ENCODE measurements at places on chromosomes 13 and 19. TPM values are rescaled to one million over a fixed set of nuclear protein-coding genes. Genes with fewer than 3 reads are reported as not detected.

Gene GJB2
- 3.0 TPM for polyA plus RNA-seq

Gene KISS1R
- not detected for polyA plus RNA-seq

Gene CYP2A7
- not detected for polyA plus RNA-seq

Gene KCNJ14
- polyA plus RNA-seq, result 0.20 TPM

Gene CEACAM3
- not detected for polyA plus RNA-seq

Gene ERICH4
- polyA plus RNA-seq, result not detected

DNA sequence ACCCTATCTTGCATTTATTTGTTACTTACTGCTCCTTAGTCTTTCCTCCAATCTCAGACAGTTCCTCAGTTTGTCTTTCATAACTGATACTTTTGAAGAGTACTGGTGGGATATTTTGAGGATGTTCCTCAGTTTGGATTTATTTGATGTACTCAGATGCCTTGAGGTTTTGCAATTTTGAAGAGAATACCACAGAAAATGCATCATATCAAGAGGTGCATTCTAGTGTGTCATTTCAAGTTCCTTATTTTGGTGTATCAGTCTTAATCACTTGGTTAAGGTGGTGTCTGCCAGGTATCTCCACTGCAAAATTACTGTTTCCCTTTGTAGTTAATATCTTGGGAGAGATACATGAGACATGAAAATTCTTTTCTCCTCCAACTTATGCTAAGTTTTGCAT is 75.1 kb downstream of the URI1 start:
- no peak for DNase-seq

- DNase-seq, result no peak
These were observed 673 bp downstream of the CTU1 start for GRCh38 chr19:51107406-51108065.

- DNase-seq, result no peak
These were observed 147.8 kb downstream of the SLITRK6 start for GRCh38 chr13:85651440-85651839.

- no peak for DNase-seq
These were observed 65.0 kb downstream of the COG3 start for GRCh38 chr13:45529758-45530157.

DNA sequence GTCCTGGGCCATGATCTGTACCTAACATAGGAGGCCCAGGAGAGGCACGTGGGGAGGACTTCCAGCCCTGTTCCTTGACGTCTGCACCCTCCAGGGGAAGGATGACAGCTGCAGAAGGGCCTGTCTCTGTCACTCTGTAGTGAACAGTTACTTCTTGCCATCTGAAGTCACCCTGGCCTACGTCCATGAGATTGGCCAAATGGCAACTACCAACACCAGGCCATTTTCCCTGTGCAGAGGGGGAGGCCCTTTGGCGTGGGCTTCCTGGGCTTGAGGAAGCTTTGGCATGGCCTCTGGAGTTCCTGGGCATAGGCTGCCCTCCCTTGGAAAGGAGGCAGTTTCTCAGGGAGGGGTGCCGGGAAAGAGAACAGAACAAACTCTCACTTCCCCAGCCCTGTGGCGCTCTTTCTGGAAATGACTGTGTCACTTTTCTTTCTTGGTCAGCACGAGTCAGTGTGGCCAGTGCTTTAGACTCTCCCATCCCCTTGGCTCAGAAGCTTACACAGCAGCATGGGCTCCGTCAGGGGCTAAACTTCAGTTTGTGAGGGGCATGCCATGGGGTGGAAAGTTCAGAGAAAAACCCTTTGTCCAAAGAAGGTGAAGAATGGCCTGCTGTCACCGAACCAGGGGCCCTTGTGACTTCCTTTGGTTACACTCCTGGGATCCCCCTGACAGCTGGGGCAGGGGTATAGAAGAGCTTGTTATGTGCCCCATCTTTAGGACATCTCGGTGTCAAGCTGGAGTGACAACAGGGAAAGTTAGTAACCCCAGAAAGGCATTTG is 5.3 kb downstream of the CARM1 start:
- no peak for DNase-seq

DNA sequence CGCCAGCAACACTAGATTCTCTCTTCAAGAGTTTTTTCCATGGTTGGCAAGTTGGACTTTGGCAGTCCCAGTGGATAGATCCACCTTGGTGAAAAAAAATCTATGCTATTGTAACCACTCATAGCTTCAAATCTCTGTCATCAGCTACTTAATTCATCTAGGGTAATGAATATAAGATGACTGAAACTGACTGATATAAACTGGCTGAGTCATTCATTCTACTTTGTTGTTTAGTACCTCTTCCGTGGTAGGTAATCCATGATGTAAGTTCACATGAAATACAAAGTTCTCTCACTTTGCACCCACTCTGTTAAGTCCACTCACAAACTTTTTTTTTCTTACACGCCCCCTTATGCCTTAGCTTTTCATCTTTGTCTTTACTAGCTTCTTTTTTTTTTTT is 1381.5 kb downstream of the SLITRK5 start:
- DNase-seq, result no peak
